Activated T-helper 1 cell treated with anti-CD3 and anti-CD28 coated beads, Interleukin-2, amount 50 U/mL, for 16 hours (primary cell): ENCODE measurements at places on chromosomes 12 and 14.

DNA sequence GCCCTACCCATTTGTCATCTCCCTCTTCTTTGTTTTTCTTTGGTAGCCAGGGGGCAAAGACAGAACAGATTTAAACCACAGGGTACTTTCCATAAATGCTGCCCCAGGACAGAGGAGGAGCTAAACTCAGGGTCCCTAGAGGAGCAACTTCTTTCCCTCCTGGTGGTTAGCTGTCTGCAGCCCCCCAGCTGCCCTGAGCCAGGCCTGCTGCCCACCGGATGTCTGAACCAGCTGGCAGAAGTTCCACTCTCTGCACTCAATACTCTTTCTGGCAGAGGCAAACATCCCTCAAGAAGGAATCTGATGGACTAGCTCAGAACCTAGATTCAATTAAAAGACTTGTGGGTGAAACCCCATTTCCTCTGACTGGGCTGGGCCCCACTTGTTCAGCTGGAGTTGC, 10.7 kb downstream of the VDR start:
- DNase-seq: no peak

DNA sequence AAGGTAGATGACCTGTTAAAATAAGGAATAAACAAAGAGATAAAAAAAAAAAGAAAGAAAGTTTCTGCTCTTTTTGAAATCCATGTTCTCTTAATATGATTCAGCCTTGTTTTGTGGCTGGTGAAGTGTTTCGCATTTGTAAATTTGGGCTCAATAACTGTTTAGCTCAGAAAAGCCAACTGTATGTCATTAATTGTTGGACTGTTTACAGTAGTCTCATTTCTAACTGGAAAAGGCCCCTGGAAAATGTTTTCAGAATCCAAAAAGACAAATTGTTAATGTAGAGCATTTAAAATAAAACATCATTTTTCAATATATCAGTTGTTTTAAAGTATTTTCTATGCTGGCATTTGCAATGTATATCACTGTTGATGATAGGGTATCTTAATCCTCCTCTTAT, 47.4 kb upstream of the DYRK2 start:
- no peak for DNase-seq

DNA sequence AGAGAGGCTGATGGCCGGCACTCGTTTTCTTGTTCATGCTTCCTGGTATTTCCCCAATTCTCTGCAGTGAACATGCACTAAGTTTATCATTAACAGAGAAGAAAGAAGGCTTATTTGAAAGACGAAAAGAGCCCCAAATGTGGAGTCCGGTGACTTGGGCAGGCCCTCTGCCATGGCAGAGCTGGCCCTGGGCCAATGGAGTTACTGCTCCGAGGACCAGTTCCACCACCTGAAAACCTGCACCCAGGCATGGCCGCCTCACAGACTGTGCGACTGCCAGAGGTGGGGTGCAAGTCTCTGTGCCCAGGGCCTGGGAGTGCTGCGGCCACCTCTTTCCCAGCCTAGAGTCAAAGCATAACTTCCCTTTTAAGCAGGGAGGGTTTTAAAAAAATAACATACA, 24.9 kb downstream of the DEGS2 start:
- no peak for DNase-seq

GRCh38 chr12:45775465-45775864, 46.0 kb downstream of the ARID2 start:
- DNase-seq: no peak

DNA sequence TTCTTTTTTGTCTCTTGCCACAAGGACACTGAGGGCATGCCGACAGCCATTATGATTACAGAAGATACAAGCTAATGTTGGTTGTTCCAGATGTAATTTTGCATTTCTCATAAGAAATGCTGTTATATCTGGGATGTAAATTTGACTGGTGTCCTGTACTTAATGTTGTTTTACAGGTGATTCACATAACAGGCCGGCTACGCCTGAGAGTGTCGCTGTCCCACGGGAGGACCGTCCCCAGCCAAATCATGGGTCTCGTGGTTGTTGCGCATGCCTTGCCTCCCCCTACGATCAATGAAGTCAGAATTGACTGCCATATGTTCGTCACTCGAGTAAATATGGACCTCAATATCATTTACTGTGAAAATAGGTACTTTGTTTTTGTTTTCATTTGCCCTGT, 176.7 kb downstream of the EGLN3 start:
- no peak for DNase-seq

DNA sequence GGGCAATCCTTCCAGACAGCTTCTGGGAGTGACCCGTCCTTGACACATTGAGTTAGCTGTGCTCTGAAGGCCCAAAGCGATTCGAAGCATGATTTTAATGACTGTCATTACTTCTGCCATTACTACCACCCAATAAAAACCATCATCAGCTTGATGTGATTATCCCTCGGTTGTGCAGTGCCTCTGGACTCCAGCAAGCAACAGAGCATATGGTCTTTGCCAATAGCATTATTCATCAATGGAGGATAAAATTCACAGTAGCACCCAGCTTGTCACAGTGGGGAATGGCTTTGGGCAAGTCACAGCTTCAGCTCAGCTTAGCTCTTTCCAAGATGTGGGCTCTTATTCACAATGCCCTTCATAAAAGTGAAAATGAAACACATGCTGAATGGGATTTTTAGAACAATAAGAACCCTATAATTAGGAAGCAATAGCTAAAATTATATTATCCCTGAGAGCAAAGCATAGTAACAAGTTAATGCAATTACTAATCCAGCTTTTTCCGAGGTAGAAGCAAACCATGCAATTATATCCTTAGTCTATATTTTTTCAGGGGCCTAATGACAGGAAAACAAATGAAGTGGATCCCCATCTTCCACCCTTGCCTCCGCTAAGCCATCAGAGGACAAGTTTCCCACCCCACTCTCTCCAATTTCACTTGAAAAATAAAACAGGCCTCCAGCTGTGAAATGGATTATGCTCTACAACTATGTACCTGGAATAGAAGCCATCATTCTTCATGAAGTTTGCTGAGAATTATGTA, 163.0 kb upstream of the EEA1 start:
- no peak for DNase-seq

DNA sequence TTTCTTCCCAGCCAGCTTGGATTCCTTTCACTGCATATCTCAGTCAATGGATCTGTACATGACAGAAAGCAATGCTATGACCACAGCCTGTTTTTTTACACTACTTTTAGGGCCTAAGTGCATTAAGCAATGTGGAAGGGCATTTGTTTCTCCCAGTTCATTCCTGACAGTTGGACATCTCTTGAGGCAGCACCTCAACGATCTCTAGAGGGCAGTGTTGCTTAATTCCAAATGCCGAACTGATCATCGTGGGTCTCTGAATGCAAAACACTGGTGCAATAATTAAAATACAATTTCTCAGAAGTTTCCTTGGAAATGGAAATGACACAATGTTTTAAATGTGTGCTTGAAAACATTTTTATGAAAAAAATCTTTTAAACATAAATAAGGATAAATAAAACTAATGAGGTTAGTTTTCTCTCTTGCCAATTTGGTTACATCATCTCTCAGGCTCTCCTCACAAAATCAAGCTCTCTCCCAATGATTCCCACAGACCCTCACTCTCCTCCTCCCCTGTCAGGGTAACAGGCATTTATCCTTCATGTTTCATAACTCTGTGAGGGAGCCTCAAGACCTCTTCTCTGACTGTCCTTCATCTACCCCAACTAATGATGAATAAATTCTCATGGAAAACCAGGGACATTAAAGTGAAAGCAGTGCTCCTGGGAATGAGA, 192.4 kb upstream of the SLC16A7 start:
- DNase-seq: no peak
